ENCODE measurements at places on chromosomes 2 and 18.

DNA sequence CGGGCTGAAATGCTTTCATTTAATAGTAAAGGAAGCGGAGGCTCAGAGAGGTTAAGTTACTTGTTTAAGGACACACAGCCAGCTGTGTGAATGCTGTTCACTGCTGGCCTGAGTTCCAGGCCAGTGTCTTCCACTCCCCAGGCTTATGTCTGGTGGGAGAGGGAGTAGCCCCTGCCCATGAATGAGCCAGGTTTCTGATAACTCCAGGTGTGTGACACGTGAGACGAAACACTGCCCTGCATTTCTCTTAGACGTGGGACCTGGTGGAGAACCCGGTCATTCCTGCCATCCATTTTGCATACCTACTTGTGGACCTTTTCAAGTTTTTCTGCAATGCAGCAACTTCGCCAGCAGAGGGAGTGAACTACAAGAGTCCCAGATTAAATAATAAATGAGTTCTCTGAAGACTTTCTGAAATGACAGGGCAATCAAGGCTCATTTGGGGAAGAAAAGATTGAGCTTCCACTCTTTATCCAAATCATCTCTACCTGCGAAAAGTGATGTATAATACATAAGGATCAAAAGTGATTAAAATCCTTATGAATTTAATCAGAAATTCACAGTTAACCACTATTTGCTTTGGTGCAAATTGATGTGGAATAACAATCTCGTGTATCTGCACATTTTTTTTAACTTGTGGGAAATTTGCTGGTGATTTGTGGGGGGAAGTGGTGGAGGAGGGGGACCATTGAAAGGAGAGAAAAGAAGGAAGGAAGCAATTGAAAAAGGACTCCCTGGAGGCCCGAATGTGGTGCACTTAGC lies 79.4 kb upstream of the ASB18 start:
- DNase-seq, result no peak

DNA sequence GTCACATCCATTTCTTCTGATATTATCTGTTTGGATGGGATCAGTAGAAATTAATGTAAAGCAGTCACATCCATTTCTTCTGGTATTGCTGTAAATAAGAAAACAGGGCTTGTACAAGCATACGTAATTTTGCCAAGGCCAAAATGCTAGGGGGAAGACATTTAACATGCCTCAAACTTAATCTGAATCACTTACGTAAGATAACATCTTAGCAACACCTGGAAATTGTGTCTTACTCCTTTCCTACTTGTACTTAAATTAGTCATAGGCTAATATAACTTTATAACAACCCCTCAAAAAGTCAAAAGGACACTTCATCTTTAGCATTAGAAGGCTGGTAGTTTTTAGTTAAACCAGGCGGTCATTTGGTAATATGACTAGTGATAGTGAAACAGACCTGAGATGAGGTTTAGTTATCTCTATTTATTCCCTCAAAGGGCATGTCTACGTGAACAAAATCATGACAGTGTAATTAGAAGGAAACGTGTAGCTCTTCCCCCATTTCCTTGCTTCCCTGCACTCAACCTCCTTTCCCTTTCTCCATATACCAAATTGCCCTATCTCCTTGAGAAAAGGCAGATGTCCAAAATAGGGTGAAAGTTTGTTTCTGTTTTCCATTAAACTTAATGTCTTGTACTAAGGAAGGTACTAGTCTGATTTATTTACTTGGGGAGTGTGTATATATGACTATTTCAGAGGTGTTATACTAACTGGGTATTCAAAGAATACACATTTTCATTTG lies 99.3 kb upstream of the FZD5 start:
- DNase-seq, result no peak

- no peak for DNase-seq
Measured at GRCh38 chr2:151861174-151861573, 33.0 kb upstream of the ARL5A start.

DNA sequence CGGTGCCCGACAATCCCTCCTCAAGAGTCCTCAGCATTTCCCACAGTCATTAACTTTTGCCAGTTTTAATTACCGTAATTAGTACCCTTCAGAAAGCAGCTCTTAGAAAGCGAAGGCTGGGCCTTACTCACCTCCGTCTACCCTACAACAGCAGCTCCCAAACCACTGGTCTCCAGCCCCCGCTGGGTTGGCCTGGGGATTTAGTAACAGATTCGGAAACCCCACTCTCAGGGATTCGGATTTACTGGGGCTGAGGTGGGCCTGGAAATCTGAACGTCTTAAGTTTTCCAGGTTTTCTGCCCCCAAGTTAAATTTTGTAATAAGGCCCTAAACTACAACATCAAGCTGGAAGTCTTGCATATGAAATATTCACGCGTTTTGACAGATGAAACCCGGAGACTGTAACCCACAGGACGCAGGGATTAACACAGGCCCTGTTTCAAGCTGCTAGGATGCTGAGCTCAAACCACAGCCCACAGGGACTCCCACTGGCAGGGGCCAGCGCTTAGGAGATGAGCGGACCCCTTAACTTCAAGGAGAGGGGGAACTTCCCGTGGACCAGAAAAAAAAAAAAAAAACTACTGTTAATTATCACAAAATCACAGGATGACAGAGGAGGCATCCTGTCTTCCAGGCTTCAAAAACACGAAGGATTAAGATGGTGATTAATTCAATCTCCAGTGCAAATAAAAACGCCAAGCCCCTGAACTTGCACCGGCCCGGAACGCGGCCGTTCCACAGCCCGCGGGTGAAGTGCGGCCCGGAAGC lies 985 bp downstream of the ILKAP start:
- no peak for DNase-seq

DNA sequence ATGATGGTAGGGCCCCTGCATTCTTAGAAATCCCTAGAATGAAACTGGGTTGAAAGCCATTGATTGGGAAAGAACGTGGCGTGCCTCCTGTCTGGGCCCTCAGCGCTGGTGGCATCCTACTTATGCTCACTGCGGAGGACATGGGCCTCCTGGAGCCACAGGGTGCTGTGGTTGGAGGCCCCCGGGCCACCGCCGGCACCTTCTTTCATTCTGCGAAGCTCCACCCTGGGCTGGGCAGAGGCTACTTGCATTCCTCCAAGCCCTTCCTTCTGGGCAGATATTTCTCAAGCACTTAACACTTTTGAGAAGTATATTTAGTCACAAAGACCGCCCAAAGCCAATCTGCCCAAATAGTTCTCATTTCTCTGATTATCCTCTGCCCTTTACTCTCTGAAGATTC lies 311.9 kb downstream of the MYCN start:
- DNase-seq, result no peak

DNA sequence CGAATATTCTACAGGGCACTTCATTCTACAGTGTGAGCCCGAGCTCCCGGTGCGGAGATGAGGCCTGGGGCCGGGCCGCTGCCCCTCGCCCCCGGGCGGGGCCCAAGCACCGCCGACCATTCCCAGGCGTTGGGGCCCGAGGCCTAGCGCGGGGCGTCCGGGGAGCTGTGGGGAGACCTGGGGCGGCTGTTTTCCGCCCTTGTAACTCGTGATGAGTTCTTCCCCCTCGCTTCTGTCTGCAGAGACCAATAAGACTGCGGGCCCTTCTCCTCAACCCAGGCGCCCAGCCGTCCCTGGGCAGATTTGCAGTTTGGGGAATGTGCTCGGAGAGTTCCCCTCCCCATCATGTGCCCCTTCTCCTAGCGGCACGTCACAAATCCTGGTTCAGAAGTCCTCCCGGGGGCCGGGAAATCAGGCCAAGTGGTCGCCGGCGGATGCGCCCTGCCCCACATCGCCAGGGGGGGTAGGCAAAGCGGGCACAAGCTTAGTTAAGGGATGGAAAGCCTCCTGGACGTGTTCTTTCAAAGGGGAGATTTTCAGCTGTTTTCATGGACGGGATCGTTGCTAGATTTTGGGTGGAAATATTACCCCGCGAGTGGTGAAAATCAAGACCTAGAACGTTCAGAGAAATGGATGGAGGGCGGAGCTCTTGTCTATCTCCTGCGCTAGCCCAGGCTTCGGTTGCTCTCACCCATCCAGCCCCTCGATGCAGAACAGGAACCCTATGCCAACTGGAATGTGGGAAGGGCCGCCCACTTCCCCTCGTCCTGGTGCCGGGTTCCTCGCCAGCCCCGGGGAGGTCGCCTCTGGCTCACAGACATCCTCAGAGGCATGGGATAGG lies 18.8 kb upstream of the HAAO start:
- peak; percentile 12 for DNase-seq

- DNase-seq, result no peak
Measured at GRCh38 chr18:78480262-78481054, 499.2 kb upstream of the SALL3 start.

GRCh38 chr2:240271716-240272341 lies 131.4 kb upstream of the OTOS start:
- DNase-seq, result no peak

GRCh38 chr18:2529154-2529553 lies 42.2 kb downstream of the METTL4 start:
- DNase-seq, result no peak
